SK-N-SH treated with all-trans-retinoic acid at 6 μM for 48 hours (cell line): ENCODE measurements at places on chromosomes 6 and 20.

- ATAC-seq: peak; percentile 75
Observed at GRCh38 chr6:116386581-116387299, 16.0 kb downstream of the DSE start.

DNA sequence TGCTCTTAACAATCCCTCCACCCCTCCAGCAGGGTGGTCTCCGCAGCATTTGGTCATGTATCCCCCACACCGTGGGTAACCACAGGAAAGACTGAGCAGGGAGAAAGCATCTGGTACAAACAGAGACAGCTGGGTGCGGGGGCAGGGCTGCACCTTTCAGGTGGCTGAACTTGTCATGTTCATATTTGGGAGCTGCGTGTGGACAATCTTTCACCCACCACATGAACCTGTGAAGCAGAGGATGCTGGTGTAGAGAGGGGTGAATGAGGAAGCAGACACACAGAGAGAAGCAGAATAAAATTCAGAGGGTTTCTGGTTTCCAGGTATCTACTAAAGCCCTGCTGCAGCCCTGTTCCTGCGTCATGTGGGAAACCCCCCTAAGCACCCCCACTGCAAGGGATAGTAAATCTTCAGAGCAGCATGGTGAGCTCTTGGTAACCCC, 8.9 kb downstream of the GFOD1 start:
- no peak for ATAC-seq

DNA sequence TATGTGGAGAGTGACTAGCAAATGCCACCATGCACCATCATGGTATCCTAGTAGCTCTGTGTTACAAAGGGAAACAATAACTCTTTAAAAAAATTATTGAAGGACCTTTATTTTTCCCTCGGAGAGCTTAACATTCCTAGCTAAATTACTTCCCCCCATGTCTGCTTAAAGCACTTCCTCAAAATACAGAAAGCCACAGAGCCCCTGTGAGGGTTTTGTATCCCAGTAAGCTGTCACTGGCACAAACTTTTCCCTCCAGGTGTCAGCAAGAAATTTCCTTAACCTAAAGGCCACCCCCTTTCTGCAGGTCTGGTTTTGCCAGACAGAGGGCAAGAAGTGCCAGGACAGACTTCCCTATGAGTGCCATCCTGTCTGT, 340.0 kb upstream of the PRDM1 start:
- ATAC-seq: no peak

- ATAC-seq: peak; percentile 94
Observed at GRCh38 chr6:166466178-166467122, 83.7 kb upstream of the MPC1 start.

DNA sequence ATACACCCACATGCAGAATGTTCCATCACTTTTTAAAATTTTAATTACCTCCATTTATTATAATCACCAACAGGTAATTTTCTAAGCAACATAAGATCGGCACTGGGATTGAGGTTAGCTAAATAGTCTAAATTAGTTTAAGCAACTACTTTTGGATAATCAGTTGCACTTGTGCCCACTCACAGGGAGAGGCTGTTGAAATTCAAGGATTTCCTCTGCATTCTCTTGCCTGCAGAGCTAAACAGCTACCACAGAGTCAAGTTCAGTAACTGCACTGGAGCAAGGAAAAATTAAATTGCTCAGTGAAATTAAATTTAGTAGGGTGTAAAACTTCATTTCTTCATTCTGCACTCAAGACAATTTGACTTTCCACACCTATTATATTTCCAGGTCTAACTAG, 120.7 kb upstream of the CCDC28A start:
- ATAC-seq: no peak

- no peak for ATAC-seq
Observed at GRCh38 chr20:57244221-57244585, 22.2 kb downstream of the BMP7 start.

DNA sequence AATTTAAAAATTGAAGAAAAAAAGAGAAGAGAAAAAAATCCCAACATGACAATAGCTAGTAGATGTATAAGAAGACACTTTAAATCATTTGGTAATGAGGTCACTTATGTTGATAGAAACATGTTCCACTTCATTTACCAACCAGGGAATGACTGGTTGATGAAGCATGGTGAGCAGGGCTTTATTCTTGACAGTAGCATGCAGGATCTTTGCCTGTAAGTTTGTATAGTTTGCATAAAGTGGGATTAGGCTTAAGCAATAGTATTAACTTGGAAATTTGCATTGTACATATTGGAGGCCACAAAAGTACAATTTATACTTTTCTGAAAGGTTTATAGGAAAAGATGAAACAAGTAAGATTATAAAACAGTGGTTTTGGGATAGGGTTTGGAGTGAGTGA, 67.0 kb downstream of the NOX3 start:
- ATAC-seq: no peak

- ATAC-seq: peak; percentile 83
Observed at GRCh38 chr20:37627060-37627766, 66.6 kb upstream of the CTNNBL1 start.

DNA sequence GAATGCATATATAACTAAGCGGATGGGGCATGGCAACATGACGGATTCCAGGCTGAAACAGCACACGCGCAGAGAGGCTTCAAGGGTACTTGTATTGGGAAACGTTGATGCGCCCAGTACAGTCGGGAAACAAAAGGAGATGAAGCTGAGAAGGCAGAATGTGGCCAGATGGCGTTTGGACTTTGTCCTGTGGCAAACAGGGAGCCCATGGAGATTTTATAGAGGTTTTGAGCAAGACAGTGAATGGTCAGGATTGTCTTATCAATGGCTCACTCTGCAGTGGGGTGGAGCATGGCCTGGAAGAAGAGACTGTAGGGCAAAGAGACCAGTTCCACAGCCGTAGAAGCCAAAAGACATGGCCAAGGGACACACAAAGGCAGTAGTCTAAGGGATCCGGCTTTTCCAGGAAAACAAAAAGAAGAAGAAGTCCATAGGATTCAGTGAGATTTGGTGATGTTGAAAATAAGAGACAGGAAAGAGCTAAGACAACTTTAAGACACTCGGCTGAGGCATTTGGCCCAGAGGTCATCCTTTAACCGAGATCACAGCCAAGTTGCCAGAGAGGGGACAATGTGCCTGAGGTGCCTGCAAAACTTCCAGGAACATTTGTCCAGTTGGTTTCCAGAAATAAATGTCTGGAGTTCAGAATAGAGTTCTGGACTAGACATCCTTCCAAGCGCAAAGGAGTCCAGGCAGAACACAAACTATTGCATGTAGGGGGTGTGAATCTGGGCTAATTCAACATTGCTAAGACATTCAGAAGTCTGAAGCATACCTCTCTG, 123.0 kb upstream of the RREB1 start:
- ATAC-seq: no peak

GRCh38 chr6:46612645-46613044, 40.0 kb downstream of the CYP39A1 start:
- no peak for ATAC-seq
